ENCODE measurements at places on chromosomes 4 and X.

DNA sequence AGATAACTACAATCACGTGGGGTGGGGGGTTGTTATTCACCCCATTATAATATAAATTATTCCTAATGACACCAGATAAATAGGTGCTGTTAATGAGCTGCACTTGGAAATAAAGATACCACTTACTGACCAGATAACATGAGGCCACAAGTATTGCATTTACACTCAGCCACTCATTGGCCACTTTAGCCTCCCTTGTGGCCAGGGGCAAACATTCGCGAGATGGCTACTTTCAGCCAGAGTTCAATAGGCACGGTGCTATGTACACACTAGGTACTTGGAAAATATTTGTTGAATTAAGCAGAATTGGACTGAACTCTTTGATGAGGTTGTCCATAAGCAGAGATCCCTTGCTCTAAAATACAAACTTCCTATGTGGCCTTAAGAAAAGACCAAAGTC lies 713.7 kb upstream of the TENM3 start:
- DNase-seq: no peak

DNA sequence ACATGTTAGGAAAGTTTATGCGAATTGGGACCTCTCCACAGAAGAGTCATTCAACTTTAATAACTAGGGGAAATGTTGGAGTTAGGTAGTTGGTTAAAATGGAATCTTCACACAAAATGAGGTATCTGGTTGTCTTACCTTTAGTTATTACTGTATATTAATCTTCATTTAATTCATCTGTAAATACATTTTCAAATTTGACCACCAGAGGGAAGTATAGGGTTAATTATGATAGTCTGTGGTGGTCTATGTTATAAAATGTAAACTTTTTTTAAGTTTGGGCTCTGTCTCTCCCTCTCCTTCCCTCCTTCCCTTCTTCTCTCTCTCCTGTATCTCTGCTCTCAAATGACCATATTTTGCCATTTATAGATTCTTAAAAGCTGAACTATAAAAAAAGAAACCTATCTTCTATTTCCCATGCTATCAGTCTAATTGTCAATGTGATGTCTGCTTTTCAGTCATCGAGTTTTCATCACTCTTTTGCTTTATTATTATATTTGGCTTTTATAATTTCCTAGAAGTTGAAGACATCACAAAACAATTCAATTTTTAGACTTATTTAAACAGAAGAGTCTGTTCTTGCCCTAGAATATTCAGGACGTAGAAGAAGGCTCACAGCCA lies 49.8 kb downstream of the TMEM144 start:
- DNase-seq: no peak

GRCh38 chrX:10483191-10483831 lies 137.1 kb downstream of the MID1 start:
- DNase-seq: no peak

- no peak for DNase-seq
Measured at GRCh38 chrX:9530848-9531274, 66.0 kb downstream of the TBL1X start.

DNA sequence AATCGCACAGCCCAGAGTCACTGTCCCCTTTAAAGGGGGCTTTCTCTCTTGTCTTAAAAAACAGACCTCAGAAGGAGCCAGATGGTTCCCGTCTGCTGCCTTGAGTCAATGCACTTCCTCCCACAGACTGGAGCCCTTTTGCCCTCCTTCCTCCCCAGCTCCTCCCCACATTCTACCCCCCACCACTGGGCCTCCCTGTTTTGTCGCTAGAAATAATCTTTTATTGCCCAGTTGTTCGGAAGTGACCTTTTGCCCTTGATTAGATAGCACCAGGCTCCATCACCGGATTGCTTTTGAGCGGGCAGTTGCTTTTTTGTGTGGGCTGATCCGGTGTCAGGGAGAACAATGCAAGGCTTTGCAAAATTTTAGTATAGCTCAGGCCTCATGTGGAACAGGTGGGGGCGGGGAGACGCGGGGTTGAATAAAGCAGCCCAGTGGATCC lies 47.7 kb downstream of the SPRY1 start:
- DNase-seq: no peak

DNA sequence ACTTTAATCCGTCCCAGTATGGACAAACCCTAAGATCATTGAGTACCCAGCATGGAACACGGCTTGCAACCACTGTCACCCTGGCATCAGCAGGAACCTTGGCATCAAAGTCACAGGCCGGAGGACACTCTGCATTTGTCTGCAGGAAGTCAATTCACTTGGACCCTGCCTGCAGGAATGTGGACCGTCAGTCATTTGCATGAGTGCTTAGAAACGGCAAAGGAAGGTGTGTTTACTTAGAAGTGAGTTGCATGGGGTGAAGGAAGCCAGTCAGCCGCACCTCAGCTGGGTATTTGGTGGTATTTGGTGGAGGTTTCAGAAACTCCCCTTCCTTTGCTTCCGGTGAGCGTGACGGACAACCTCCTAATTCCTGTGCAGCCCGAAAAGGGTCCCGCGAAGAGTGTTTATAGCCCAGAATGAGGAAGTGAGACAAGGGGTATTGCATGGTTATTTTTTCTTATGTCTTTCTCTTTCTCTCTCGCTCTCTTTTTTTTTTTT lies 15.5 kb downstream of the P2RY8 start:
- no peak for DNase-seq

GRCh38 chr4:173381610-173382009 lies 10.9 kb downstream of the SAP30 start:
- DNase-seq: no peak

GRCh38 chr4:14792702-14793227 lies 209.5 kb upstream of the CPEB2 start:
- no peak for DNase-seq

- DNase-seq: no peak
Measured at GRCh38 chr4:52641854-52642563, 17.1 kb downstream of the USP46 start.

GRCh38 chrX:47573341-47574075 lies 8.7 kb upstream of the TIMP1 start:
- no peak for DNase-seq

- DNase-seq: no peak
Measured at GRCh38 chrX:25544641-25545040, 528.9 kb upstream of the ARX start.

DNA sequence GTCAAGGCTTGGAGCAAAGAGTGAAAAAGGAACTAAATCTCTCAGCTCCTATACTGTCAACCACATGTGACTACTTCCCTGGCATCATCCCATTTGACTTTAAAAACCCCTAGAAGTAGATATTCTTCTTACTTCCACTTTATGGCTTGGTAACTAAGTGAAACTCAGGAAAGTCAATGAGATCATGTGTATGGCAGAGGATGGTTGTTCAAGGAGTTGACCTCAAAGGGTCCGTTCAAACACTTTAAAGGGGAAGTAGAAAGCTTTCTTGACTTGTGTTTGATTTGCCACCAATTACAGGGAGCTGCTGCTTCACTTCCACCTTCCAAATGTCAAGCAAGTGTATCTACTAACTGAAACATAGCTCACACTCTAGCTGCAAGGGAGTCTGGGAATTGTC lies 187.2 kb downstream of the RAB28 start:
- DNase-seq: no peak

DNA sequence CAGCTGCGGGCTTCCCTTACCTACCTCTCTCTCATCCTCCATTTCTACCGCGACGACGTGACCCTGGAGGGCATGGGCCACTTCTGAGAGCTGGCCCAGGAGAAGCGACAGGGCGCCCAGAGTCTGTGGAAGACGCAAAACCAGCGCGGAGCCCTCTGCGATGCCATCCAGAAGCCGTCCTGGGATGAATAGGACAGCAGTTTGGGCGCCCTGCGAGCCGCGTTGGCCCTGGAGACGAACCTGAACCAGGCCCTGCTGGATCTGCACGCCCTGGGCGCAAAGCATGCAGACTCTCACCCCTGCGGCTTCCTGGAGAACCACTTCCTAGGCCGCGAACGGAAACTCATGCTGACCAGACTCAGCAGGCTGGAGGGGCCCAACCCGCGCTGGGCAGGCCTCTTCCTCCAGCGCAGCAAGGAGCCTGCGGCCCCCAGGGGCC lies 52.7 kb upstream of the TMPRSS11F start:
- DNase-seq: no peak

DNA sequence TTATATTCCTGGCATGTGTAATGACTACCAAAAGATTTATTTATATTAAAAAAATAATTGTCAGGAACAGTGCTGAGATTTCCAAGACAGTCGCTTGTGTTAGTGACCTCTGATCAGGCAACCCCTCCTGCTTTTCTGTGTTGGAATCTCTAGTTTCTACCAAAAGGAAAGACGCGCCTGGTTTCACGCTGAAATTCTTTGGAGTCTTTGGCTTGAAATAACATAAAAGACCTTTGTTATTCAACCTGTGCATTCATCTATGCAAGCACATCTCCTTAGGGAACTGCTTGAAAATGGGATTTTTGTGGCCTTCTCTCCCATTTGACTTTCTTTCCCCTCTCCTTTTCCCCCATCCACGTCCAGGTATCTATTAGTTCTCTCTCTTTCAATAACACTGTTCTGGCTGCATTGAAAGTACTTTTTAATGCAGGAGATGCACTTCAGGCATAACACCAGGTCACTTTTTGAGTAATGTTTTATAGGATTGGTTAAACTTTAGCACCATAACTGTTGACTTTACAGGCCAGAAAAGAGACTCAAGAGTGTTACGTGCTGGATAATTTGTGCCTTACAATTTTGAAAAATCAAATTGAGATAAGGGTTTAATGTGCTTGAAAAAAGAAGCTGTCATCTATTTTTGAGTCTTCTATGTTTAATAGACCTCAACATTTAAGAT lies 172.7 kb downstream of the GPAT3 start:
- DNase-seq: no peak

DNA sequence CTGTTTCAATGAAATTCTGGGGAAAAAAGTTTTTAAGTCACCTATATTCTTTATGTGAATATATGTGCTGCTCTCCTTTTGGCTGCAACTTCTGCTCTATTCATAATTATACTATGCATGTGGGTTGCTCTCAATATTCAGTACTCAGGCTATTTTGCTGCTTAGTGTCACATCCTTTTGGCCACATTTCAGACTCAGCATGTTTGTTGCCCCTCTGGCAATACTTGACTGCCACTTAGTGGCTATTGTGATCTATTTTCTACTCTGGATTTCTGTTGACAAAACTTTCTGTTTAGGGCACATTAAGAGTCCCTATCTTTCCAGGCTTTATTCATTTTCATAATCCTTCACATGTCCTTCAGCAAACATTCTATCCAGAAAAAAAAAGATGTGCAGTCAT lies 15.8 kb upstream of the CT45A1 start:
- DNase-seq: no peak

GRCh38 chrX:52507331-52507730 lies 9.5 kb downstream of the XAGE1B start:
- no peak for DNase-seq

- no peak for DNase-seq
Measured at GRCh38 chrX:117839544-117839943, 277.1 kb downstream of the KLHL13 start.

- no peak for DNase-seq
Measured at GRCh38 chr4:144208074-144208473, 67.6 kb upstream of the GYPA start.
